ENCODE measurements at places on chromosomes 7 and 10.

DNA sequence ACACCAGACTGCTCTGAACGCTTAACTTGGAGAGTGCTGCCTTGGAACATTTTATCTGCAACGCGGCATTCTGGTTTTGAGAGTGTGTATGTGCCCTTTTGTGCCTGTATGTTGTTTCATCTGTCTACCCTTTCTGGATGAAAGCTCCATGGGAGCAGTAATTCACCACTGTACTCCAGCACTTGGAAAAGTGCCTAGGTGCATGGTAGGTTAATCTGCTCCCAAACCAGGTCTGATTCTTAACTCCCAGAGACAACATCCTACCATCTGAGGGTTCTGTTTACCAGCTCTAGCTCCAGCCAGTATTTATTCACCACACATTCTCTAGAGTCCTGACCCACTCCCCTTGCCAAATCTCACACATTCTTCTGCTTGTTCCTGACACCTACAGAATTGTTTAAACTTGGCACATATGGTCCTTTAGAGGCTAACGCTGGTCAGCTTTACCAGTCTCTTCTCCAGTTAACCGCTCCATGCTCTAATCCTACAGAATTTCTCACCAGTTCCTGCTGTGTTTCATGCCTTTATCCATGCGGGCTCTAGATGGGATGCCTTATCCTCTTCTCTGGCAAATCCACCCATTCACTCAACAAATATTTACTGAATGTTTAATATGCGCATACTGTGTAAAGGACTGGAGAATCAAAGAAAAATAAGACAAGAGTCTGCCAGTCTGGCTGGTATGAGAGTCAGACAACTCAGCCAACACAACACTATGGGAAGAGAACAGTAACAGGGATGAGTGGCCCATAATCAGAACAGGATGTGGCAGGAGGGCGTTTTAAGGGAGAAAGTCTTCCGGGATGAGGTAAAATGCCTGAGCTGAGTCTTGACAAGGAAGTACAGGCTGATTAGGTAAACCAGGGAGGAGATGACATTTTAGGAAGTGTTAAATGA, 46.3 kb downstream of the MTPN start:
- DNase-seq = no peak

DNA sequence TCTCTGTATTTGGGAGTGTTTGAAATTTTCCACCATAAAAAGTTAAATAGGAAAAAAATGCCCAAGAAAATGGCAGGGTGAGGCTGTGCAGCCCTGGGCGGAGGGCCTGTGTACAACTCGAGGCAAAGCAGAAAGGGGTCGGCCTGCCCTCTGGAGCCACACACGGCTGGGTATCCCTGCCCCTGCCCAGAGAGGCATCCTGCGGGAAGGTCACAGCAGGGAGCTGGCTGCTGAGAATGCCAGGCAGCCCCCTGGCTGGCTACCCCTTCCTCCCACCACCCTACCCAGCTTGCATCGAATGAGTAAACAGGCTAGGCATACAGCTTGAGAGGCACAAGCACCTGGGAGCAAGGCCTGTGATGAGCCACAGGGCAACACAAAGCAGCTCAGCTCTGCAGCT, 46.1 kb downstream of the CAMK2B start:
- no peak for DNase-seq

- DNase-seq = peak; percentile 98
Measured at GRCh38 chr10:67764012-67764822, 68.2 kb upstream of the CTNNA3 start.

- DNase-seq = no peak
Measured at GRCh38 chr7:71484380-71484779, 352.4 kb downstream of the GALNT17 start.

GRCh38 chr10:15370212-15370855, 755 bp downstream of the FAM171A1 start:
- peak; percentile 36 for DNase-seq

DNA sequence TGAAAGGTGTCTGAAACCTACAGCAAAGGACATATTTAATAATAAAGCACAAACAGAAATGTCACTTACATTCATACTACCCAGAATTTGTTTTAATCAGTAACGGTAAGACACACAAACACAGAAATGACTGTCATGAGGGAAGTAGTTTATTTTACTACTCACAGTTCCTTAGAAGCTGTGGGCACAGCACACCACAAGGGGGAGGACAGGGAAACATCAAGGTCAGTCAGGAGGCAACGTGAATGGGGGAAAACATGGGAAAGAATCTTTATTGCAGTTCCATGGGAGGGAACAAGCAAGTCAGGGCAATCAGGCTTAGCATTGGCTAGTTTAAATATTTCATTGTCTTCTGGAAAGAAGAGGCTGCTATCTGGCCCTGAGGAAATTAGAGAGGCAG, 123.8 kb upstream of the PDSS1 start:
- peak; percentile 28 for DNase-seq

GRCh38 chr10:26543567-26544306, 105.6 kb downstream of the APBB1IP start:
- DNase-seq = no peak

- DNase-seq = no peak
Measured at GRCh38 chr10:69472142-69472541, 20.9 kb downstream of the TSPAN15 start.

- DNase-seq = no peak
Measured at GRCh38 chr7:70574970-70575799, 556.8 kb upstream of the GALNT17 start.

DNA sequence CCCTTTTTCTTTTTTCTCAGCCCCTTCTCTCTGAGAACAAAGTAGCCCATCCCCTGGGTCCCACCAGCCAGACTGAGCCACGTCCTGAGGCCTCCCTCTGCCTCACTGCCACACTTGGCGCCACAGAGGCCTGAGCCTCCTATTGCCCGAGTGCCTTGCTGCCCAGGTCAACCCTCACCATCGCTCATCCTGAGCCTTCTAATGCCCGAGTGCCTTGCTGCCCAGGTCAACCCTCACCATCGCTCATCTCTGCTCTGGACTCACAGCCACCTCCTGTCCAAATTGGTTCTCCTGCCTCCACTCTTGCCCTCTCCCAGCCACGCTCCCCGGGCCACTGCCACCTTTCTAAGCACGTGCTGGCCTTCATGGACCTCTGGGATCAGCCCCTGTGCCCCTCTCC, 53.2 kb upstream of the SMNDC1 start:
- DNase-seq = no peak

- no peak for DNase-seq
Measured at GRCh38 chr7:134995239-134996096, 9.2 kb downstream of the AGBL3 start.

DNA sequence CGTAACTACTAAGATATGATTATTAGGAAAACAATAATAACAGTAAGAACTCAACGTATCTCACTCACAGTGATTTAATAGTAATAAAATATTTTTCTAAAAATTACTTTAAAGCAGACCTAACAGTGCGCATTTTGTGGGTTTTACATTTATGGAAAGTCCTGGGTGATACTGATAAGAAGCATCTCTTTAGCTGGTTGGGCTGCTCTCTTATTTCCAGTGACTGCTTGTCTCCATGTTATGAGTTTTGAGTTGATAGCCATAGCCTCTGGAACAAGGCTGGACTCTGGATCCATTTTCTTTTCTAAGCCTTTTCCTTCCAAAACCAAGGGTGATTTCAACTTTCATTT, 29.5 kb upstream of the INHBA start:
- DNase-seq = peak; percentile 71

DNA sequence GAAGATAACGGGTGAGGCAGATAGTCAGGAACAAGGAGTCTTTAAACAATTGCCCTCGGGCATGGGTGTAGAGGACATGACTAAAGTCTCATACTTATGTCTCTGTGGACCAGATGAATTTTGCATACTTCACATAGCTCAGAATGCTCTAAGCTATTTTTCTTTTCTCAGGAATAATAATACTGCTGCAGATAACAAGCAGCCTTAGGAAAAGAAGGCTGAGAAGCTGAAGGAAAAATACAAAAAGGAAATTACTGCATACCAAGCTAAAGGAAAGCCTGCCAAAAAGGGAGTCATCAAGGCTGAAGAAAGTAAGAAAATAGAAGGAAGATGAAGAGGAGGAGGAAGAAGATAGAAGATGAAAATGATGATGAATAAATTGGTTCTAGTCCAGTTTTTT, 13.4 kb upstream of the ERCC6 start:
- no peak for DNase-seq

GRCh38 chr7:82423446-82423845, 20.1 kb downstream of the CACNA2D1 start:
- no peak for DNase-seq

DNA sequence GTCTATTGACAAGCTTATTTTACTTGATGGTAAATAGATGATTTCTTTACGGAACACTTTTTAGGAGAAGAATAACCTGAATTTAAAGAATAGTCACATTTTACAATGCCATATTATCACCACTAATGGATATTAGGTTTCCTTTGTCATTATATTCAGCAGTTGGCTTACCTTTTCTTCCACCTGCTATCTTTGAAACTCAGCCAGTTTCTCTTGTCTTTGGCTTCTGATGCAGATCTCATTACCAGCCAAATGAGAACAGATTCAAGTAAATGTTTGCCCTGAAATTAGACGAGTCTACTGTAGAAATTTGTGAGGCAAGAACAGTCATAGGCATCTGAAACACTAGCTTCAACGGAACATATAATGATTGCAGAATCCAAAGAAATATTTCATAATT, 85.5 kb upstream of the OIT3 start:
- no peak for DNase-seq

- no peak for DNase-seq
Measured at GRCh38 chr7:100415448-100415847, 13.1 kb downstream of the ZCWPW1 start.

GRCh38 chr7:33072471-33072870, 9.9 kb upstream of the NT5C3A start:
- no peak for DNase-seq

DNA sequence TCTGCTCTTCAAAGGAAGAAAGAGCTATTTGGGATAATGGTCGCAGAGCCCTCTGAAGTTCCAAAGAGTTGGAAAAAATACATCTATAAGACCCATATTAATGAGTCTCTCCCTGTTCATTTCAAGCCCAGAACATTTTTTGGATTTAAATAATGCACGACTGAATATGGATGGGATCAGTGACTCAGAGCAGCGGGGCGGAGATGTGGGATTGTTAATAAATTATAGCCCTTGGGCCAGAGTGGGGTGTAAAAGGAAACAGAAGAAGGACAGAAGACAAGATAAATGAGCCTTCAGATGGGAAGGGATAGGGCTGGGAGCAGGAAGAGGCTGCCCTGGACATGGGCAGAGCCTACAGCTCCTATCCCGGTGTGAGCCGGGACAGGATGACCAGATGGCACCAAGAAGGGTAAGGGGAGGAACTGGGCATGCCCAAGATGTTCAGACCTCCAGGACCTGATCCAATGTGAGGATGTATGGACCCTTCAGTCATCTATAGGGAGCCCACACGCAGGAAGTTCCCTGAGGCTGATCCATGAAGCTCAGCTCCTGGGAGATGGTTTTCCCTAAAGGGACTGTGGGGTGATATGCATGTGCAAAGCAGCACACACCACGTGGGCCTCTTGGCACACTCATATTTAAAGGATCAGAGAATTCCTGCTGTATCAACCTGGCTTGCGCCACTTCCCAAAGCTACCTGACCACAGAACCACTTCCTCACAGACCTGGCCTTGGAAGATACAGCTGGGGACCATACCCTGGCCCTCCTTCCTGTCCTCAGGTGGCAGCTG, 96.1 kb upstream of the PLXNA4 start:
- DNase-seq = no peak

DNA sequence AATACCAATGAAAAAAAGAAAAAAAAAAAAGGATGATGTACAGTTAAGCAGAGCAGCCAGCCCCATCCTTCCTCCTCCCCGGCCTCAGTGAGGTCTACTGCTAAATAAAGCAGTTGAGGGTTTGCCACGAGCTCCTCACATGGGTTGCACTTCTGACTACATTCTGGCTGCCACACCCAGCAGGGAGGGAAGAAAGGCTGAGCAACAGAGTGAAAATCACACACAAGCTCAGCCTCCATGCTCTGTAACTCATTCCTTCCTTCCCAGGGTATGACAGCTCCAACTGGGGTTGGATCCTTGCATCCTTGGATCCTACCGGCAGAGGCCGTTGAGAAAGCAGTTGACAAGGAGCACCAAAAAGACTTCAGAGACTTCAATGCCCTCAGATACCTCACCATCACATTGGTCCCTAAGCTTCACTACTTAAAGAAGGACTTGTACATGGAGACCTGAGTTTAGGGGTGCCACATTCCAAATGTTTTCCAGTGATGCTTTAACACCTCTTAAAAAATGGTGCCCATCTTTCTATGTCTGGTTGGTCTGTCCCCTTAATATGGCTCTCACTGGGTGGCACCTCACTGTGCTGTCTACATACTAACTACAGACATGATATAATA, 52.9 kb upstream of the PIK3CG start:
- DNase-seq = peak; percentile 24

GRCh38 chr10:116487522-116488430, 58.0 kb upstream of the PNLIP start:
- no peak for DNase-seq

DNA sequence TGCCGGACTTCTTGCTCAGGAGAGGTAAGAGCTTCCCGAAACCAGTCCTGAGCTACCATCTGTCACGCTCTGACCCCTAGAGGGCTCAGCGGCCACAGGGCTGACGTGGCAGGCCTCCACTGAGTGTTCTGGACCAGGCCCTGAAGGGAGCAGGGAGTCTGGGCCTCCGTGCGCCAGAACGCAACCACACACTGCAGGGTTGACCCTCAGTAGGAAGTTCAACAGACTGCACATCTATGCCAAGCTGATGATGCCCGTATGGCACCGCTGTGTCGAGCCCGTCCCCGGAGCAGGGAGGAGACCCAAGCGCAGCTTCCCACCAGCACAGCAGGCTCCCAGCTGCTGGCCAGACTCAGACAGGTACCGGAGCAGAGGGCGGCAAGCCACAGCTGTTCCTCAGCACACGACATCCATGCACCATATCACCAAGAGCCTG, 39.2 kb downstream of the CAMK2B start:
- no peak for DNase-seq

- DNase-seq = no peak
Measured at GRCh38 chr7:103689255-103689654, 243.2 kb upstream of the SLC26A5 start.

GRCh38 chr7:71912476-71912875, 499.7 kb downstream of the CALN1 start:
- DNase-seq = no peak

DNA sequence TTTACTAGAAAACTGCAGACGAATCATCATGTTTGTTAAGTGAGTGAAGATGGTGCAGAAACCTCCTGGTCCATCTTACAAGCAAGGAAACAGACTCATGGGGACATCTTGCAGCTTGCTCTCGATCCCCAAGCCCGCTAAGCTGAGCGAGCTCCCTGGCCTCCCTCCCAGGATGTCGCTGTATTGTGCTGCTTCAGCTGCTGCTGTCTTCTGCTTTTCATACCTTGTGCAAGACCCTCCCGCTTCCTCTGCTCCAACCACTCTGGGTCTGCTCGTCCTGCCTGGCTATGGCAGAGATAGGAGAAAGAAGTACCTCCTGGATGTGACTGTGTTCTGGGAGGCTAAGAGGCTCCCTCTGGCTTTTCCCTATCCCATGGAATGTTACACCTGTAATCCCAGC, 285.2 kb upstream of the FZD8 start:
- no peak for DNase-seq

- no peak for DNase-seq
Measured at GRCh38 chr7:45027774-45028114, 27.7 kb downstream of the CCM2 start.

GRCh38 chr7:15571301-15571878, 9.6 kb upstream of the AGMO start:
- DNase-seq = no peak
